ENCODE measurements at places on chromosomes 3 and 15.

DNA sequence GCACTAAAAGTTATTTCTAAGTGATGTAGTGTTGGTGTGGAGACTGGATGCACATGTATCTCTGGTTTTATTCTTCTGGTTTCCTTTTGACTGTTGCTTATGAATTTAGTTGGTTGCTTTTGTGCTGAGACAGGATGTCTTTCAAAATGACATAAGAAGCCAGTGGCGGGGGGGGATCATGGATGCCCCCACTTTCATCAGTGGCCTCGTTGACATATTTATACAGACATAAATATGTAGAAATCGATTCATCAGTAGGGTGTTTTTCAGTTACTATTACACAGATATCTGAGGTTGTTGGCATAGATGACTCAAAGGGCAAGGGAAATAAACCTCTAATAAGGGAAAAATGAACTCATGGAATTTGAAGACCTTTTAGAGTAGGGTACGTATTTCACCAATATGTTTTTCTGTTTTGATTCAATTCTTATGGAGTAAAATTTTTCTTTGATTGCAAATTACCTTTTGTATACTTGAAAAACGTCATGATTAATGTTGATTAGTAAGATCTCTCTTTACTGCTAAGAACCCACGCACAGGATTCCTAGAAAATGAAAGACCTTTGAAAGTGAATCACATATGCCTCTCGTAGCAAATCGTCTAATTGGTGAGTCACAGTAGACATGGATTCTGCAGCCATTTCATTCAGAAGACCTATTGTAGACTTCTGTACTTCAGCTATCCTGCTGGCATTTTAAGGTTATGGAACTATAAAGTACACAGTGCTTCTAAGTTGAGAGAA lies 97.4 kb upstream of the RBMS3 start:
- DNase-seq: peak; percentile 49

DNA sequence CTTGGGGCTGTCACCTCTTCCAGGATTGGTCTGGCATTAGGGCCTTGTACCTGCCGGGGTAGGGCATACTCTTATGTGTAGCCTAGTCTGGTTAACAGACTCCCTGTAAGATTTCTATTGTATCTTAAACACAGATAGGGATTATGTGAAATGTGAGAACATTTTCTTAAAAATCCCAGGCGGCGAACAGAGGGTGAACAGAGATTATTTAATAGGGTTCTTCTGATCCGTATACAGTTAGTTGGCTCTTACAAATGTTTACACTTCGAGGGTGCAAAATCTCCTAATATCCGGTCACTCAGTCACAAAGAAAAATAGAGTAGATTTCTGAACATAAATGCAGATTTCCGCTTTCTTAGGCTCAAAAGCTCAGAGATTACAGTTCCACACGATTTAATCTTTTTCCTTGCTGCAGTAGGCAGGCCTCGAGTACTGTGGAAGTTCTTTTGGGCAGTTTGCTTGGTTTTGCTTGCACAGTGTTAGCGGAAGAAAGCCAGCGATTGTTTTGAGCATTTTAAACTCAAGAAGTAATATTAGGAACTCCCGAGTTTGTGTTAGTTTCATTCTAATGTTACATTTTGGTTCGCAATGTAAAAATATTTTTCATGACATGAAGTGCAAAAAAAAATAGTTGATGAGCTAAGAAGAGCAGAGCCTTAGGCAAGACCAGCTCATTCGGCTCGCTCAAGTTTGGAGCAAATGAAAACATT lies 993 bp downstream of the PLCL2 start:
- DNase-seq: no peak

DNA sequence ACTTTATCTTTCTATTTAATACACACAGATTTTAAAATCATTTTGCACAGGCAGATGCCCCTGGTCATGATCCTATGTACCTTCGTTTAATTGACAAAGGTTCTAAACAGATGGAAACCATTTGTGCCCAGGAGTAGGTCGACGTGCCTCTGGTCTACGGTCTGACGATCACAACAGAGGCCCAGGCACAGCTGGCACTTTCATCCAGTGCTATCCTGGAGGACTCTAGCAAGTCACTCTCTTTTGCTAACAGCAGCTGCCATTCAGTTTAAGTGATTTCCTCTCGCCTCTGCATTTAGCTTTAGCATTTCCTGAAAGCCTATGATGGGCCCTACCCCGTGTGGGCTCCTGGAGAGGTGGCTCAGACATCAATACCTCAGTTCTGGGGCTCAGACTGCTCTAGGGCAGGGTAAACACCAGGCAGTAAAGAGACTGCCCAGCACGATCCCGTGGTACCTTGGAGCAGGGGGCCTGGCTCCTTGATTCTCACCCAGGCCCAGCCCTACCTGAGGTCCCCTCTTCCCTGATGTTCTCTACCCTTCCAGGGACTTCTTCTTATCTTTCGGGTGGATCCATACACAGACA lies 83.2 kb upstream of the SNRPA1 start:
- no peak for DNase-seq

DNA sequence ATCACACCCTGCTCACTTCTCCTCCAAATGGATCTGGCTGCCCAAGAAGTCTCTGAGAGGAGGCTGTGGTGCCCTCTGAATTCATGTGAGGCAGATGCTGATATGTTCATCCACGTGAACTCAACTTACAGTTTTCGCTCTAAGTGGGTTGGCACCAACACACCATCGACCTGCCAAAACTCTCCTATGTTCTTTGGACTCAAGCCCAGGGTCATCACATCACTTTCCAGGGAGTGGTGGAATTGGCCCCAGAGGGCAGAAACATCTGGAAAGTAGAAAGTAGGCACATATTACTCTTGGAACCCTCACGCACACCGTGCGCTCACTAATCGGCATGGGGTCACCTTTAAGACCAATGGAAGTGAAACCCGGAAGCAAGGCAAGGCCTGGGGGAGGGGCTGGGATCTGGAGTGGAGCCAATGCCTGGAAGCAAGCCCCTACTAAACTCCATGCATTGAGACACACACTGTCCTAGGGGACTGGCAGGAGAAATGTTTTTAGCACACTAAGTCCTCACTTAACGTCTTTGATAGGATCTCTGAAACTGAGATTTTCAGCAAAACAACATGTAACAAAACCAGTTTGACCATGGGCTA lies 41.4 kb downstream of the SSUH2 start:
- no peak for DNase-seq

DNA sequence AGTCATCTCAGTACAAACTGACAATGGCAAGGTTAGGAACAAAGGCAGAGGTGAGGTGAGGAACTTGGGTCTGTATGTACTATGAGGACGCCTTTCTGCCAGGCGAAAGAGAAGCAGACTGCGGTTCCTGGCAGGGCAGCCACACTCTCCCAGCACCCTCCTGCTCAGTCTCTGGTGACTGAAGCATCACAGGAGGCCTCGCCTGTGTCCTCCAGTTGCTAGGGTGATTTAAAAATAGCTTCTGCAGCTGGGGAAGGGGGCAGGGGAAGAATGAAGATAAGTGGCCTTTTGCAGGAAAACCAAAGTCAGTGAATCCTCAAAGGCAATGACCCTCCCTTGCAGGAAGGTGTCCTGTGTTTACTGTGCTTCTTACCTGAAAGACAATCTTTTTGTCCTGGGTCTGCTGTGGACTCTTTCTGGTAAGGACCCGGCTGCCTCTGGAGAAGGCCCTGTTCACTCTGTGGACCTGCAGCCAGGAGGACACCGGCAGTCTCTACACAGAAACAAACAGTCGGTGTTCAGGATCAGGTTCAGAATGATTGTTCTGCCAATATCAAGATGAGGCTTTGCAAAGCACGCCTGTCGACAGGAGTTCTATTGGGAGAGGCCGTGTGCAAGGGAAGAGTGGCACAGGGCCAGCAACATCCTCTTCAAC lies 65.7 kb upstream of the DGKG start:
- DNase-seq: no peak

DNA sequence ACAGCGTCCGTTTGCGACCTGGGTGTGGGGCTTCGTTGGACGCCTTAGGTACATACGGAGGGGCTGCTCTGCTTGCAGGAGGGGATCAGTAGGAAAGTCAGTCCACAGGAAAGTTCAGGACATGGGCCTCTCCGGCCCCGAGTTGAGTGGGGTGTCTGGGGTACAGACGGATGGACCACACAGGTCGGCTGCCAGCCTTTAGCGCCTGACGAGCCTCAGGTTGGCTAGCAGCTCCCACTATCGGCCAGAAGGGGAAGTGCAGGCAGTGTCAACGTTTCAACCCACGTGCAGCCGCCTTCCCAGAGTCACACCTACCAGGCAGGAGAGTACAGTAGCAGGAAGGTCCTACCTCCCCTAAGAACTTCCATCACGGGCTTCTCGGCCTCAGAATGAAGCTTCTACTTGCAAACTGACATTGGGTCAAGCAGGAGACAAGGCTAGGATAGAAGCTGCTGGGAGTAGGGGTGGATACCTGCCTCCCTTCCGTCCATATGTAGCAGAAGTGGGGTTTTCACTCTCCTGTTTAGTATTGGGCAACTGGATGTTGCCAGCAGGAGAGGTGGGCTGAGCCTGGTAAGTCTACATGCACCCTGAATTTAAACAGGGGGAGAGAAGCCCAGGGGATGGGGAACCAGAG lies 1.8 kb upstream of the SCN5A start:
- DNase-seq: peak; percentile 57

- no peak for DNase-seq
These were observed 111.9 kb downstream of the NR1I2 start for GRCh38 chr3:119893769-119894168.

- no peak for DNase-seq
These were observed 176.1 kb upstream of the FRMD4B start for GRCh38 chr3:69562020-69562419.

DNA sequence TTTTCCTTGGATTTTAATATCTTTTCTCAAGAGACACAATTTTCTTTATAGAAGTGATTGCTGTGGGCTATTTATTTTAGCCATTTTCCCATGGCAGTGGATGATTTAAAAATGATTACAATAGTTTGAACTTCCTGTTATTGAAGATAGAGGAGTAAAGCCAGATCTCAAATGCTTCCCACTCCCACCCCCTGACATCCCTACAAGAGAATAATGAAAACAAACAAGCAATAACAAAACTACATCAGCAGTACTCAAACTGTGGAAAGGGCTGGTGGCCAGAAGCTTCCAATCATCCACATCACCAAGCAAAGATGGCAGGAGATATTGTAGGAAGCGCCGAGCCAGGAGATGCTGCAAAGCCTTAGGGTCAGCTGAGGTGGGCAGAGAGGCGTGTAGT lies 831.1 kb upstream of the NR2F2 start:
- no peak for DNase-seq

DNA sequence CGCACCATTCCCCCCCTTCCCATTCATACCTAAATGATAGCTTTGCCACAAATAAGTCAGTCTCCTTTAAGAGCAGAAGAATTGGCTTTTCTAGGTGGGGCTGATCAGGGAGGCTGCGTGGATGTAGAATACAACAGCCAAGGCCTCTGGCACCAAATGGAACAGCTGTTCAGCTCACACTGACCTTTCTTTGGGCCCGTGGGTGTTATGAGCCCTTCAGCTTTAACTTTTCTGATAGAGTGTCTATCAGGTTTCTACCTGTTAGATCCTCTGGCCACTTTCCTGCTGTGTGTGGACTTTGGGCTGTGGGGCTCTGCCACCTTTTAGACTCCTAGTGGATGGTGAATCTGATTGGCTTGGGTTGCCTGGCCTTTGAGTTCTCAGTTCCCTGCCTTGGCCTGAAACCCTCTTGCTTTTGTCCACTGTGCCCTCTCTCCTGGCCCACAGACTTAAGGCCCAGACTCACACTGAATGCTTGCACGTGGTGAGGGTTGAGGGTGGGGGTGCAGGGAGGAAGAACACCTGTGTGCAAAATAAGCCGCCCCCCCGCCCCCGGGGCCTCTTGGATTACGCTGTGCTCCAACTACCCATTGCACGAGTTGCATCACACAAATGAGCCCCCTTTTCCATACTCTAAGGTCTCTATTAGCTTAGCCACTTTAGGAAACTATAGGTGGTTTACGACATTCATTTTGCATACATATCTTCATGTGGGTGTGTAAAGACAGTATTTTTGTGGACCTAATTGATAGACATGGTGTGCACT lies 1.3 kb upstream of the RFX7 start:
- peak; percentile 71 for DNase-seq

- DNase-seq: no peak
These were observed 169.0 kb upstream of the SLC24A5 start for GRCh38 chr15:47951781-47952180.

DNA sequence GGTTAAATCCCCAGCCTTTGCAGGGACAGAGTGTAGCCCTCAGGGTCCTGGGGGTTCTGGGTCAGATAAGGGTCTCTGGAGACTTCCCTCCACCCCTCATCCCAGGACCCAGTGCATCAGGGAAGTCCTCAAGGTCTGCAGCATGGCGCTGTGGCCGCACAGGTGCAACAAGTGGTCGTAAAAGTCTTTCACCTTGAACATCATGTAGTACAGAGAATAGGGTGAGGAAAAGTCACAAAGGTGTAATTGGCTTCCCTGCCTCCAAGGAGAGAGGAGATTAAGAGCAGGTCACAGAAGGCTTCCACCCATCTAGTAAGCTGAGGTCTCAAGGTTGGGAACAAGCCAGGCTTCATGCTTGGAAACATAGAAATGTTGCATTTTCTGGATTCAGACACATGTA lies 29.2 kb upstream of the PLA2G4D start:
- no peak for DNase-seq

DNA sequence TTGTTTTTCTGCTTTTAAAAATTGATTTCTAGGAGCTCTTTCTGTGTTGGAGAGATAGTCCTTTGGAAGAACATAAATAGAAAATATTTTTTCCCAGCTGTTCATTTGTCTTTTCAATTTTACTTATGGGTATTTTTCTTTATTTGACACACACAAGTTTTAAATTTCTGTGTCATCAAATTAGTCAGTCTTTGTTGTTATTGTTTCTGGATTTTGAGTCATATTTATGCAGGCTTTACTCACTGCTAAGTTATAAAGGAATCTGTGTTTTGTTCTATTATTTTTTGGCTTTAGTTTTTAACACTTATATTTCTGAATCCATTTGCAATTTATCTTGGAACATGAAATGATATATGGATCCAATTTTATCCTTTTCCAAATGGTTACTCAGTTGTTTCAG lies 5.9 kb upstream of the GHSR start:
- DNase-seq: peak; percentile 61

- no peak for DNase-seq
These were observed 29.7 kb downstream of the WHAMM start for GRCh38 chr15:82839136-82839535.

DNA sequence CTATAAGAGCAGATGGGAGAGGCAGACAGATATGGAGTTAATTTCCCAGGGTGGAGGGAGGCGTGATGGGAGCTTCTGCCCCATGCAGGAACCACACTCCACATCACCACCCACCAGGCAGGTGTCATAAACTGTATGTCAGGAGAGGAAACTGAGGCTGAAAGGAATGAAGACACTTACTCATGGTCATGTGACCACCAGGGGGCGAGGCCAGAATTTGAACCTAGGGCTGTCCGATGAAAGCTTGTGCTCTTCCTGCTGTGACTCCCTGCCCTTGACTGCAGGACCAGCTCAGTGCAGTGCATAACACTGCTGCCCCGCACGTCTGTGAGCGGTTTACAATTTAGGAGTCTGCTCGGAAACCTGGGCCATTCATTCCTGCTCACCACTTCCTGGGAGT lies 28.8 kb downstream of the NUP210 start:
- DNase-seq: no peak

DNA sequence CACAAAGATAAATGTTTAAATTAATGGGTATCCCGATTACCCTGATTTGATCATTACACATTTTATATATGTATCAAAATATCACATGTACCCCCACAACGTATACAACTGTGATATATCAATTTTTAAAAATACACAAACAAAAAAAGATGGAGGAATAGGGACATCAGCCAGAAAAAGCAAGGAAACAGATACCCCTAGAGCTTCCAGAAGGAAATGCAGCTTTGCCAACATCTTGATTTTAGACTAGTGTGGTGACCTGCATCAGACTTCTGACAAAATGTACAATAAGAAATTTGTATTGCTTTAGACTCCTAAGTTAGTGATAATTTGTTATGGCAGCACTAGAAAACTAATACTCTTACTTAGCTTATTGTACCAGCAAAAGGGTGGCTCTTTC lies 483.8 kb downstream of the TUSC7 start:
- DNase-seq: peak; percentile 4

Measured in LHCN-M2 (cell line).